Sigmoid colon (tissue), 7 donors: ENCODE measurements at places on chromosomes 6 and 20. TPM values are rescaled to one million over a fixed set of nuclear protein-coding genes. Genes with fewer than 3 reads are reported as not detected.

NT5E gene
- total RNA-seq: 21.7 TPM

CLPSL1 gene
- not detected for total RNA-seq

RGL2 gene
- total RNA-seq: 33.2 TPM

GRCh38 chr6:162973980-162974379 is 246.2 kb downstream of the PACRG start:
- DNase-seq: no peak

DNA sequence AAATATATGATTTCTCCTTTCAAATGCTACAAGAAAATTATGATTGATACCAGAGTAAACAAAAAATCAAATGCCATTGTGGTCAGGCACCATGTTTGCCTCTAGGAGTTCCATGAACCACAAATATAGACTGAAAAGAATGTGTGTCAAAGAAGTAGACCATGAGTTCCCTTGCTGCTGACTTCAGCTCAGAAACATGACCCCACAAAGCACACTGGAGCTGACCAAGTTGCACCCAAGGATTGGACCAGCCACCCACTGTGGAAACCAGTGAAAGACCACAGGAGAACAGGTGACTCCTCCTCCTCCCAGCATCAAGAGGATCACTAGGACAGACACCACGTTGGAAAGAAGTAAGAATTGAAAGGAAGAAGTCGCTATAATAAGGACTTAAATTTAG is 90.8 kb upstream of the TENT5A start:
- no peak for DNase-seq

DNA sequence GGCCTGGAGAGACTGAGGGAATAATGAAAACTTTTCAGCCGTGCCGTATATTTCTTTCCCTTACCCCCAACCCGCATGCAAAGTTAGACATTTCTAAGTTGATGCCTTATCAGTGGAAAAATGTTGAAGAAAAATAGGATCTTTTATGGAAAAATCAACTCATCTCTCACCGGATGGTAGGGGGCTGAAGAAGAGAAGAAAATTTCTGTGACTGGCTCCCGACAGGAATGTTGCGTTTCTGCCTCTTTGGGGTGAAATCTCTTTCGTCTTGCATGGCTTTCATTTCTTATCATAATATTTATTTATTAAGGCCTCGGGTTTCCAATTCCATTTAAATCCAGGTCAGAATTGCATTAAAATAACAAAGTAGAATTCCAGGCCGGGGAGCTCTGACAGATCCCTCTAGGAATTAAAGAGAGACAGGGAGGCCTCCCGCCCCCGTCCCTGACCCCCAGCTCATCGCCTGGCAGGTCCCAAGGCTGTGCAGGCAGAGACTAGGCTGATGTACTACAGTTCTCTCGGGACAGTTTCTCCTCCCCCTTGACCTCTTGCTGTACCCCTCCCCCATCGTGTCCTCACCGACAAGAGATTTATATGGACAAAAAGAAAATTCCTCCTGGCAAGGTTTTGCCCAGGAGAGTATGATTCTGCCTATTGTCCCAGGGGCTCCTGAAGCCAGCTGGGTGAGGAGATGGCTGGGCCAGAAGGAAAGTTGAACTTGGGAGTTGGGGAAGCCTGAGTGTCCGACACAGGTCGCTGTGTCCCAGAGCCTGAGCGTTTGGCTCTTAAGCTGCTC is 1.3 kb downstream of the SCUBE3 start:
- no peak for DNase-seq

GRCh38 chr20:21101932-21102575 is 4.1 kb downstream of the LINC00237 start:
- DNase-seq: no peak

DNA sequence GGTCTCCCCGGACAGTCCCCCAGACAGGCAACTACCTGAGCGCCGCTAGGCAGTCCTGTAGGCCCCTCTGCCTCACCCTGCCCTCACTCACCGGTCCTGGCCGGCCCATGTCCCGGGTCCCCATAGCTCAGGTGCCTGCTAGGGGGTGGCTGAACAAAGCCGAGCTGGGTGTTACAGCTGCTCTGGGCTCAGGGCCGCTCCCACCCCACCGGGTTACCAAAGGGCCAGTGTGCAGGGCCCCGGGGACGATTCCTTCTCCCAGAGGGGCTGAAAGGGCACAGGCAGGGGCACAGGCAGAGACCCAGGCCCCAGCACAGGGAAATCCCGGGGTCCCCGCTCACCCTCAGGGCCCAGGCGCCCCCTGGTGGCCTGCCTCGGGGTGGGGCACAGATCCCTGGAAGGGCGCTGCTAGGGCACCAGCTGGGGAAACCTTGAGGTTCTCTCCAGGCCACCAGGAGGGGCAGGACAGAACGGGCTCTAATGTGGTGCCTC is 118.4 kb downstream of the GRM4 start:
- no peak for DNase-seq

DNA sequence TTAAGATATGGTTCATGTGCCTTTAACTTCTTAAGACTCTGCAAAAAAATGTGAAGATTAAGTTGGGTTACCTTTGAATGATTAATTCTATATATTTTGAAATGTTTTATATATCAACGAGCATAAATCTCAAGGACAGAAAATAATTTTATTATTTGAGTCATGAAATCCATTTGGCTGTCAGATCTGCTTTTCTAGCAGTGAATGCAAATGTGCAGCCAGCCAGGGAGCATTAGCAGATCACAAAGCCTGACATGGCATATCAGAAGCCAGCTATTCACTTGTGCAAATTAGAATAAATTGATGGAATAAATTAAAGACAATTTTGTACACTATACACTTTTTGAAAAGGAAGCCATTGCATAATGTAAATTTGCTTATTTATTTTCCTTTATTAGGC is 424.3 kb downstream of the ADGRB3 start:
- no peak for DNase-seq

DNA sequence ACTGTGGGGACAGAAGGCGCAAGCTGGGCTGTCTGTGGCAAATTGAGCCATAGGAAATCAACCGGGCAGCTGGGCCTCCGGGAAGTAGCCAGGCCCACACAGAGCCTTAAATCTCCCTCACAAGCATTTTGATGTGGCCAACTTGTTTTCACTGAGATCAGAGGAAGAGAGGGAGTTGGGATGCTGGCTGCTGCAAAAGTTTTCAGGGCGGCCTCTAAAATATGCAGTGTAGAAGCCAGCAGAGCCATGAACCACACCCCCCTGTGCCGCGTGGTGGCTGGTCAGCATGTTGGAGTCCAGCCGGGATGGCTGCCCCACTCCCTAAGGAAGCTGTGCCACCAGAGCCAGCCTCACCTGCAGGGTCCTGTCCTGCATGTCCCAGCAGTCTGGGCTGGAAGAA is 167.4 kb downstream of the CDC5L start:
- no peak for DNase-seq

DNA sequence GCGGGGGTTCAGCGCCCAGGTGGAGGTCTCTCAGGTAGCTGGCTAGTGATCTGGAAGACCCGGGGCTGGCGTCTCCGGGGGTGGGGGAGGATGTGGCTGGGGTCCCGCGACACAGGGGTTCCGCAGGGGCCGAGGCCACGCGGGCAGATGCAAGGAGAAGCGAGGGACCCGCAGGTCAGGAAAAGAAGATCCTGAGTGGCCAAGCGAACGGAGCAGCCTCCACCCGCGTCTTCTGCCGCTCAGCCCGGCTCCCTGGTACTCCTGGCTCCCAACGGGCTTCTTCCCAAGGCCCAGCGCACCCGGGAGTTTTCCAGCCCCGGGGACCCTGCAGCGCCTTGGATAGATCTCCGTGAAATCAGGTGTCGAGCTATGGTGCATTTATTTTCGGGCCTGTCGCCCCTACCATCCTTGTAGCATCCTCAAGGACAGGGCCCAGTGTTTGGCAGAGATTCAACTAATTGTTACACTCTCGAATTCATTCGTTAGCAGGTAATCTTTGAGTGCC is 682 bp upstream of the CHD6 start:
- no peak for DNase-seq

- no peak for DNase-seq
Measured at GRCh38 chr6:157464653-157465535, 83.9 kb downstream of the ZDHHC14 start.

DNA sequence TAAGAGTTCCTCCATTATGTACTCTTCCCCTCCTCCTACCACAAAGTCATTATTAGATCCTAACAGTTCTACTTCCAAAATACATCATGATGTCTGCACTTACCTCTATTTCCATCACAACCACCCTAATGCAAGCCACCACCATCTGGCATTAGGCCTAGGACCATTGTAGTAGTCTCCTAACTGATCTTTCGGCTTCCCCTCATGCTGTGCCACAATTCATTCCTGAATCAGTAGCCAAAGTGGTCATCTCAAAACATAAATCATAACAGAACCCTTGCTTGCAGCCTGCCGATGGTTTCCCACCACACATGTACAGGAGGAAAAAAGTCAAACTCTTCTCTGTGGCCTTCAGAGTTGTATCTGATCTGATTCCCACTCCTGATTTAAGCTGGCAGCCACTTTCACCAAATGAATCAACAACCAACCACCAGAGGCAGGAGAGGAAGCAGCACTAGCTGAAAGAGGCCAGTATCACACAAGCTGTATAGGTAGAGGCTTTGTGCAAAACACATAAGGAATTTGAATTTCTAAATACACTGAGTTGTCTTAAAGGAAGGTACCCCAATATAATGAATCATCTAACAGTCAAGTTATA is 26.1 kb downstream of the FAM184A start:
- DNase-seq: no peak

GRCh38 chr6:70709826-70710225 is 42.1 kb downstream of the SMAP1 start:
- no peak for DNase-seq

- DNase-seq: no peak
Measured at GRCh38 chr6:53103993-53104675, 38.9 kb downstream of the FBXO9 start.
